ENCODE measurements at places on chromosomes 4 and X. TPM values are rescaled to one million over a fixed set of nuclear protein-coding genes. Genes with fewer than 3 reads are reported as not detected.

GRCh38 chr4:159946983-159947615 lies 844.2 kb downstream of the RAPGEF2 start:
- peak; percentile 31 for DNase-seq
- no peaks in the 10 kb centered on the region for H3K4me1 ChIP-seq
- no peak overlapping the region for H3K4me3 ChIP-seq
- no peaks in the 10 kb centered on the region for H3K27me3 ChIP-seq

- peaks cover 3% of the 10 kb centered on the region for H3K4me1 ChIP-seq
- no peaks in the 10 kb centered on the region for H3K36me3 ChIP-seq
- H3K4me3 ChIP-seq = no peak overlapping the region
- no peak overlapping the region for H3K27ac ChIP-seq
- H3K27me3 ChIP-seq = peaks cover 10% of the 10 kb centered on the region
Observed at GRCh38 chr4:175998782-175999181, 66.9 kb upstream of the WDR17 start.

DNA sequence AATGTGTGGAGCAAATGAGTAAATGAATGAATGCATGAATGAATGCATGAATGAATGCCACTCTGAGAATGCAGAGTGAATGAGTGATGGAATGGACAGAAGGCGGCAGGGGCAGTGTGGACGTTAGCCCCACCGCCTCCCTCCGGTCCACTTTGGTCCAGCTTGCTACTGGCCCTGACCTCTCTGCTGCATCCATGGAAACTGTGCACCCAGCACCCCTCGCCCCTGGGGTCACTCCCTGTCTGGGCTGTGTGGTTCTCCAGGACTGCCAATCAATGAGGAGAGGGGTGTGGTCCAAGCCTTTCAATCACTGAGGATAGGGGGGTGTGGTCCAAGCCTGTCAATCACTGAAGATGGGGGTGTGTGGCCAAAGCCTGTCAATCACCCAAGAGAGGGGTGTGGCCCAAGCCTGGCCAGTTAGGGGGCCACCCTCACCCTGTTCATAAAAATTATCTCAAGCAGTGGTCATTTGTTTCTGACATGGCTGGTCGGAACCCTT lies 39.2 kb upstream of the ASMTL start:
- no peak overlapping the region for H3K27ac ChIP-seq
- DNase-seq = no peak
- H3K4me3 ChIP-seq = no peak overlapping the region
- H3K36me3 ChIP-seq = no peaks in the 10 kb centered on the region
- H3K4me1 ChIP-seq = no peaks in the 10 kb centered on the region

DNA sequence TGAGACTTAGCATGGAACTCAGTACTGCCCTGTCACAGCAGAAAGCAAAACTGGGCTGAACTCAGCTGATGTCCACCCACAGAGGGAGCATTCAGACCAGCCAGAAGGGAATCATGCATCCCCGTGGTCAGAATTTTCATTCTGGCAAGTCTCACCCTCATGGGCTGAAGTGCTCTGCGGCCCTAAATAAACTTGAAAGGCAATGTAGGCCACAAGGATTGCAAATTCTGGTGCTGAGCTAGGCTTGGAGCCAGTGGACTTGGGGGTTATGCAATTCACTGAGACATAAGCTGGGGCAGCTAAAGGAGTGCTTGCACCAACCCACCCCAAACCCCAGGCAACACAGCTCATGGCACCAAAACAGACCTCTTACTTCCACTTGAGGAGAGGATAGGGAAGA lies 494.1 kb downstream of the GABRG1 start:
- H3K27ac ChIP-seq = no peak overlapping the region
- H3K4me1 ChIP-seq = no peaks in the 10 kb centered on the region
- DNase-seq = no peak
- H3K27me3 ChIP-seq = no peaks in the 10 kb centered on the region

GRCh38 chrX:155874571-155875244 lies 6.4 kb upstream of the VAMP7 start:
- peak overlapping the region; percentile 50 for H3K4me3 ChIP-seq
- no peak for DNase-seq
- H3K27me3 ChIP-seq = peaks cover 2% of the 10 kb centered on the region
- H3K27ac ChIP-seq = no peak overlapping the region
- no peaks in the 10 kb centered on the region for H3K36me3 ChIP-seq

- no peak for DNase-seq
- peaks cover 6% of the 10 kb centered on the region for H3K4me1 ChIP-seq
- no peak overlapping the region for H3K4me3 ChIP-seq
Observed at GRCh38 chrX:40240844-40241243, 143.1 kb upstream of the BCOR start.

DNA sequence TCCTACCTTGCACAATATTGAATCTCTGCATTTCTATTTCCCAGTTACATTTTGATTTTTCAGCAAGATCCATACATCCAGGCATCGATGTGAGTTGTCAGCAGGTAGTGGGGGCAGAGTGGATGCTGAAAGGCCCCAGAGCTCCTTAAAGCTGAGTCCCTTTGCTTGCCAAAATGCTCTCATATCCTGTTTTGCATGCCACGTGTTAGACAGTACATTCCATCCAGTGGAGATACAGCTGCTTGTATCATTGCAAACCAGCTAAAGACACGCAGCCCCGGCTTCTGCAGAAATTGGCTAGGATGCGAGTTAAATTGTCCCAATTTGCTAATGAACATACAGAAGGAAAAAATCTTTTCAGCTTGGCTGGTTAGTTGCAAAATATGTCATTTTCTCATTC lies 179.6 kb upstream of the MXRA5 start:
- H3K4me3 ChIP-seq = no peak overlapping the region
- DNase-seq = peak; percentile 4
- H3K27me3 ChIP-seq = no peaks in the 10 kb centered on the region
- H3K4me1 ChIP-seq = peaks cover 41% of the 10 kb centered on the region
- H3K27ac ChIP-seq = peak overlapping the region; percentile 79

DNA sequence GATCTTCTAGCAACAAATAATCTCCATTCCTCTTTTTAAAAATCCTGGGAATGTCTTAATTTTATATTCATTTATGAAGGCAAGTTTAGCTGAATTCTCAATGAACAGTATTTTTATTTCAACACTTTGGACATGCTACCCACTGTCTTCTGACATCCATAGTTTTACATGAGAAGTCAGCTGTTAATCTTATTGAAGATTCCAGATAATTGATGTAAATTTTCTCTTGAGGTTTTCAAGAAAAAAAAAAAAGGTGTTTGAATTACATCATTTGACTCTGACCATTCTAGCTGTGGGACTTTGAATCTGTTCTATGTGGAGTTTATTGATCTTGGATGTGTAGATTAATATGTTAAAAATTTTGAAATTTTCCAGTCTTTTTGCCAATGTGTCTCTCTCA lies 28.0 kb downstream of the PDHA2 start:
- H3K27me3 ChIP-seq = no peaks in the 10 kb centered on the region
- H3K27ac ChIP-seq = no peak overlapping the region
- H3K36me3 ChIP-seq = no peaks in the 10 kb centered on the region
- no peak overlapping the region for H3K4me3 ChIP-seq
- no peaks in the 10 kb centered on the region for H3K4me1 ChIP-seq
- no peak for DNase-seq

GRCh38 chrX:139766545-139766983 lies 58.6 kb upstream of the MCF2 start:
- no peak for DNase-seq
- H3K27me3 ChIP-seq = no peaks in the 10 kb centered on the region
- H3K4me3 ChIP-seq = no peak overlapping the region

GRCh38 chr4:124199185-124199584 lies 513.3 kb downstream of the ANKRD50 start:
- H3K4me3 ChIP-seq = no peak overlapping the region
- H3K4me1 ChIP-seq = peaks cover 16% of the 10 kb centered on the region
- no peaks in the 10 kb centered on the region for H3K36me3 ChIP-seq
- H3K27ac ChIP-seq = no peak overlapping the region
- no peak for DNase-seq

- no peaks in the 10 kb centered on the region for H3K4me1 ChIP-seq
- H3K27ac ChIP-seq = no peak overlapping the region
- no peaks in the 10 kb centered on the region for H3K36me3 ChIP-seq
- no peaks in the 10 kb centered on the region for H3K27me3 ChIP-seq
Observed at GRCh38 chr4:14277505-14277904, 650.0 kb upstream of the BOD1L1 start.

- H3K27me3 ChIP-seq = peaks cover 28% of the 10 kb centered on the region
- peaks cover 75% of the 10 kb centered on the region for H3K4me1 ChIP-seq
- peak overlapping the region; percentile 99 for H3K27ac ChIP-seq
Observed at GRCh38 chrX:45806410-45807121, 605.9 kb upstream of the DIPK2B start.

DNA sequence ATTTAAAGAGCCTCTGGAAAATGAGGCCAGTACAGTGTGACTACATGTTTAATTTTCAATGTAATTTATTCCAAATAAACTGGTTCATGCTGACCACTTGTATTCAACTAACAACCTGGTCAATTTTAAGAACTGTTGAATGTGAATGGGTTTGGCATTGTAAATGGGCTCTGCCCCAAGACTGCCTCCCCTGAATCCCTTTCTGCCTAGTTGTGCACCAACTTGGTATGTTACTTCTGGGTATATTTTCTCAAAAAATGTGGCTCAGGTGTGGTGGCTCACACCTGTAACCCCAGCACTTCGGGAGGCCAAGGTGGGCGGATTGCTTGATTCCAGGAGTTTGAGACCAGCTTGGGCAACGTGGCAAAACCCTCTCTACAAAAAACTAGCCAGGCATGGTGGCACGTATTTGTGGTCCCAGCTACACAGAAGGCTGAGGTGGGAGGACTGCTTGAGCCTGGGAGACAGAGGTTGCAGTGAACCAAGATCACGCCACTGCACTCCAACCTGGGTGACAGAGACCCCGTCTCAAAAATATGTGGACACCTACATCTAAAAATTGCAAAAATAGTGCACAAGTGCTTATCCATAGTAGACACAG lies 7.2 kb downstream of the RPL9 start:
- peaks cover 13% of the 10 kb centered on the region for H3K4me1 ChIP-seq
- no peak overlapping the region for H3K4me3 ChIP-seq
- peaks cover 66% of the 10 kb centered on the region for H3K36me3 ChIP-seq
- H3K27me3 ChIP-seq = no peaks in the 10 kb centered on the region

DNA sequence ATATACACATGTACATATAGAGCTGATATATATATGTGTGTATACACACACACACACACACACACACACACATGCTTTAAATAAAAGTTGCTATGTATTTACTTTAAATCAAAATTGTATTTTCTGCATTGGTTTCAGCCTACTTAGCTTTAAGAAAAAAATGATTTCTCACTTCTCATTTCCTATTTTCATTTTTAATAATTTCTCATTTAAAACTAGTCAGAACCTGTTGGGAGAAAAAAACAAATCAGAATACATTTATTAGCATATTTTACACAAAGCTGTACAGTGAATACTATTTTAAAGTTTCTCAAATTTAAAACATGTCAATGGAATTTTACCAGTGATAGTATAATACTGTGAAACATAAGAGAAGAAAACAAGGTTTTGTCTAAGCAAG lies 681.8 kb downstream of the CENPC start:
- no peak overlapping the region for H3K4me3 ChIP-seq
- H3K27ac ChIP-seq = no peak overlapping the region
- H3K36me3 ChIP-seq = no peaks in the 10 kb centered on the region
- DNase-seq = no peak
- no peaks in the 10 kb centered on the region for H3K27me3 ChIP-seq

DNA sequence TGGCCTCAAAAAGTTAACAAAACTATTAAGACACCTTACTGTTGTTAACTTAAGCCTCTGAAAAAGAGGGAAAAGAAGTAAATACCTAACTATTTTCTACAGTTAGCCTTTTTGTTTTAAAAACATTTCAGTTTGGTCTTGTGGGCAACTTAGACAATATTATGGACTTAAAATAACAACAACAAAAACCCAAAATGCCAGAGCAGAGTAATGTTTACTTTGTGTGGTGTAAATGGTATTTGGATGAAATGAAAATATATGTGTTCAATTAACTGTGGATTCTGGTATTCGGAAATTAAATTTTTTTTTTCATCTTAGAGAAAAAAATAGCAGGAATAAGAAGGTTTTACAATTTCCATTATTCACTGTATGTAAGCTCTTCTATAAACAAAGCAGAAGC lies 79.6 kb upstream of the NPNT start:
- H3K27me3 ChIP-seq = no peaks in the 10 kb centered on the region
- DNase-seq = no peak
- H3K36me3 ChIP-seq = no peaks in the 10 kb centered on the region
- H3K27ac ChIP-seq = no peak overlapping the region
- no peaks in the 10 kb centered on the region for H3K4me1 ChIP-seq

GRCh38 chrX:11143931-11144678 lies 33.0 kb downstream of the HCCS start:
- H3K4me1 ChIP-seq = no peaks in the 10 kb centered on the region
- H3K27ac ChIP-seq = no peak overlapping the region
- no peak overlapping the region for H3K4me3 ChIP-seq
- H3K36me3 ChIP-seq = no peaks in the 10 kb centered on the region
- H3K27me3 ChIP-seq = no peaks in the 10 kb centered on the region

DNA sequence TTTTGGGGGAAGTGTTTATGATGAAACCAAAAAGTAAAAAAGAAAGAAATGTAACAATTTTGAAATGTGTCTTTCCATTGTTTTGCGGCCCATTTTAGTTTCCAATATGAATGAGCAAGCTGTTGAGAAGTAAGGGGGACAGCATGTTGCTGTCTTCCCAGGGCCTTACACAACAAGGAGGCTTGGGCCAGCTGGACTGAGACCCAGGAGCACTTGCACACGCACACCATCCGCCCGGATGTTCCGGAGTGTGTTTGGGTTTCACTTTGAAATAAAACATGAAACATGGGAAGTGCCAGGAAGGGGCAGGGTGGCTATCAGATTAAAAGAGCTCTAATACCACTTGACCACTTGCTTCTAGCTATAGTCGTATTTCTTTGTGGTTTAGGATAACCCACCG lies 144.4 kb downstream of the NHS start:
- H3K4me1 ChIP-seq = peaks cover 12% of the 10 kb centered on the region
- H3K27ac ChIP-seq = peak overlapping the region; percentile 20
- no peaks in the 10 kb centered on the region for H3K27me3 ChIP-seq
- H3K4me3 ChIP-seq = peak overlapping the region; percentile 31
- no peak for DNase-seq

- no peaks in the 10 kb centered on the region for H3K36me3 ChIP-seq
- peaks cover 11% of the 10 kb centered on the region for H3K4me1 ChIP-seq
- no peak overlapping the region for H3K4me3 ChIP-seq
- H3K27me3 ChIP-seq = no peaks in the 10 kb centered on the region
- H3K27ac ChIP-seq = no peak overlapping the region
Observed at GRCh38 chrX:123322536-123322935, 138.5 kb downstream of the GRIA3 start.

GRCh38 chr4:169420291-169420690 lies 149.5 kb upstream of the SH3RF1 start:
- no peak for DNase-seq
- H3K4me3 ChIP-seq = no peak overlapping the region
- no peaks in the 10 kb centered on the region for H3K27me3 ChIP-seq
- no peaks in the 10 kb centered on the region for H3K4me1 ChIP-seq
- H3K27ac ChIP-seq = no peak overlapping the region

SPANXB1 gene
- total RNA-seq = not detected

SSX5 gene
- not detected for total RNA-seq

FHIP1A gene
- 4.4 TPM for total RNA-seq

CABS1 gene
- not detected for total RNA-seq

CXCL3 gene
- total RNA-seq = not detected

PCSK1N gene
- total RNA-seq = not detected

Data from osteoblast (primary cell).